Midbrain (tissue), 1 donor: ENCODE measurements at places on chromosomes 7 and 10.

GRCh38 chr7:55486991-55487390 is 85.3 kb downstream of the VOPP1 start:
- no peak for DNase-seq

DNA sequence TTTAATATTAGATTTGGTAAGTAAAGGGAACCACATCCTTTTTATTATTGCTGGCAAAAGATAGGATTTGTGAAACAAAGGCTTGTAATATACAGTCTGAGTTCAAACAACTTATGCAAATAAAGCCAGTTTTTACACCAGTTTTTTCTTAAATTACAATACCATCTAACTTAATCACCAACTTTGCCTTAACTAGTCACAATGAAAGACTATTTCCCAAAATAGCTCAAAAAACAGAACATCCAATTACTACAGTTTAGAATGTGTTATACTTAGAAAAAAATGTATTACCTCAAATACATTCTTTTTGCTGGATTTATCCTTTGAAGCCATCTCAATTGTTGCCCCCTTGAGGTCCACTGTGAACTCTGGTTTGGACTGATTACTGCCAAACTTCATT is 108.5 kb downstream of the ARHGAP12 start:
- DNase-seq, result no peak

- no peak for DNase-seq
Measured at GRCh38 chr7:106870983-106871410, 5.9 kb downstream of the PIK3CG start.

- DNase-seq, result no peak
Measured at GRCh38 chr7:23345601-23346000, 46.5 kb downstream of the MALSU1 start.

- DNase-seq, result no peak
Measured at GRCh38 chr10:85043207-85043606, 714.8 kb downstream of the CCSER2 start.

DNA sequence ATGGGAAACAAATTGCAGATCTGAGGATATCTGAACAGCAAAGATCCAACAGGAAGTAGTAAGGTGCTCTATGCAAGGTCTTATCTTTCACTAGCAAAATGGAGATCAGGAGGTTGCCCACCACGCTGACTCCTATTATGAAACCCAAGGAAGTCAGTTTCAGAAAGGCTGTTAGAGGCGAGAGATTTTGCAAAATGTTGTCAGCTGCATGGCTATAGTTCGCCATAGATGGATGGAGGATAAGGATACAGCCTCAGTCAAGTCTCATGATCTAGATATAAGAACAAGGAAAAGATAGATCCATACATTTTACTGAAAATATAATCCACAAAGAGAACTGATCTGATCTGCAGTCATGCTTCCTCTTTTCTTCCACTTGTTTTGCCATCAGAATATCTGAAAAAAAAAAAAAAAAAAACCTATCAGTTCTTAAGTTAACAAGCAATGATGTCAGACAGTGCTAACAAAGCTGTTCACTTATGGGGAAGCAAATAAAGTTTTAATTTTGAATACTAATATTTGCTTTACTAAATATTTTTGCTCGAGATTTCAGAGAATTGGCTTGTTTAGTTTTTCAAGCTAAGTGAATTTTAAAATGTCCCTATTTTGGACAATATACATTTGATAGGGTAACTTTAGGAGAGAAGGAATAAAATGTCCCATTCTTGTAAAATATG is 2.0 kb downstream of the GPR85 start:
- no peak for DNase-seq
